Inflammatory macrophage treated with lipopolysaccharide for 4 hours (primary cell): ENCODE measurements at places on chromosomes 5 and 9.

DNA sequence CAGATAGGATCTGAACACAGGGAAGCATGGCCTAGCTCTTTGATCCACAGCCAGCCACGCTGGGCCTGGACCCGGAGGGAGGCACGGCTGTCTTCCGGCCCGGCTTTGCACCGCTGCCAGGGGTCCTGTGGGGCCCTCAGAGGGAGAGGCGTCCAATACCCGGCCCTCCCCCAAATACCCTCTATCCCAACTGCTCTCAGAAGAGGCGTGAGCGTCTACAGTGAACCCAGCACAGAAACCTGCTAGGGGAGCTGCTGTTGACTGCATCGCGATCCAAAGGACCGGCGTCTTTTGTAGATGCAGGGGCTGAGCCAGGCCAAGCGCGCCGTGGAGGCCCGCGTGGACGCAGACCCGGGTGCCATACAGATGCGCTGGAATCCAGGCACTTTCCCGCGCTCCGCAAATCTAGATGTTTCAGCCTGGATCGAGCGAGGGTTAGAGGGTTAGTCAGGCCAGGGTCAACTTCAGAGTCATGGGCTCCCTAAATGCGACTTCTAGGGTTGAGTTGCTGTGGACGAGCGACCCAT, 1.1 kb upstream of the TCF7 start:
- no peak for DNase-seq

GRCh38 chr5:42718591-42718990, 38.0 kb upstream of the CCDC152 start:
- DNase-seq = no peak

DNA sequence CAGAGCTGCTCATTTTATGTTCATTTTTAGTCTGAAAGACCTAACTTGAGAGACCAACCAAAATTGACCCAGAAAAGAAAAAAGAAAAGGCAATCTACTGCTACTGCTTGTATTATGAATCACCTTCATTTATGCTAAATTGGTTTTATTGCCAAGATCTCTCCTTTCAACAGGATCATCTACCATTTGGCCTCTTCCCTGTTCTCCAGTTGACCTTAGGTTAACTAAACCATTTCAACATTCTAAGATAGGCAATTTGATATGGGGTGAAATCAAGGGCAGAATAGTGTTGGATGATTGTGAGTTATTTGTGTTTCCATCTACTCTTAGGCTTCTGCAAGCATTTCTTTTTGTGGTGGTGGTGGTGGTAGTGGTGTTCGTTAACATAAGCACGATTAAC, 48.3 kb upstream of the POU4F3 start:
- DNase-seq = no peak

- DNase-seq = peak; percentile 44
Observed at GRCh38 chr5:1111727-1112289, at the start of gene SLC12A7. Gene SLC12A7 (minus strand): TSS chr5:1112063. CDS start chr5:1111991, 72 bp downstream.

DNA sequence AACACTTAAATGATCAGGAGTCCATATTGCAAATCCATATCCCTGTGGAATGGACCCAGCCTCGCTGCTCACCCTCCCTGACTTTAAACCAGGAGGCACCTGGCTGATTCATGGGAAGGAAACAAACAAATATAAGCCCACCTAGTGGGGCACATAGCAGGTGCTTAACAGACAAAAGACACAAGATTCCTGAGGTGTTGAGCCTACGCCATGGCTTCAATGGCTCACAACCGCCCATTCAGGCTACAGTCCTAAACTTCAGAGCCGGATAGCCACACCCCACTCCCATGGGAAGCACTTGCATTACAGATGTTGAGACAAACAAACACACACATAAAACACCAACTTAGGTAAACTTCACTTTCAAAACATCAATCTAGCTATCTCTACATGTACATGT, 359.9 kb downstream of the ICE1 start:
- DNase-seq = no peak

GRCh38 chr5:54733101-54733500, 215.5 kb downstream of the SNX18 start:
- no peak for DNase-seq
